ENCODE measurements at places on chromosomes 4 and X. TPM values are rescaled to one million over a fixed set of nuclear protein-coding genes. Genes with fewer than 3 reads are reported as not detected.

- H3K27me3 ChIP-seq, result no peaks in the 10 kb centered on the region
- no peak overlapping the region for H3K27ac ChIP-seq
- H3K4me1 ChIP-seq, result no peaks in the 10 kb centered on the region
- no peaks in the 10 kb centered on the region for H3K36me3 ChIP-seq
Measured at GRCh38 chr4:7733201-7733600, 206.5 kb downstream of the AFAP1 start.

- no peaks in the 10 kb centered on the region for H3K36me3 ChIP-seq
- DNase-seq, result no peak
- no peak overlapping the region for H3K4me3 ChIP-seq
- H3K4me1 ChIP-seq, result no peaks in the 10 kb centered on the region
- H3K27ac ChIP-seq, result no peak overlapping the region
Measured at GRCh38 chrX:68147848-68148247, 285.4 kb downstream of the OPHN1 start.

DNA sequence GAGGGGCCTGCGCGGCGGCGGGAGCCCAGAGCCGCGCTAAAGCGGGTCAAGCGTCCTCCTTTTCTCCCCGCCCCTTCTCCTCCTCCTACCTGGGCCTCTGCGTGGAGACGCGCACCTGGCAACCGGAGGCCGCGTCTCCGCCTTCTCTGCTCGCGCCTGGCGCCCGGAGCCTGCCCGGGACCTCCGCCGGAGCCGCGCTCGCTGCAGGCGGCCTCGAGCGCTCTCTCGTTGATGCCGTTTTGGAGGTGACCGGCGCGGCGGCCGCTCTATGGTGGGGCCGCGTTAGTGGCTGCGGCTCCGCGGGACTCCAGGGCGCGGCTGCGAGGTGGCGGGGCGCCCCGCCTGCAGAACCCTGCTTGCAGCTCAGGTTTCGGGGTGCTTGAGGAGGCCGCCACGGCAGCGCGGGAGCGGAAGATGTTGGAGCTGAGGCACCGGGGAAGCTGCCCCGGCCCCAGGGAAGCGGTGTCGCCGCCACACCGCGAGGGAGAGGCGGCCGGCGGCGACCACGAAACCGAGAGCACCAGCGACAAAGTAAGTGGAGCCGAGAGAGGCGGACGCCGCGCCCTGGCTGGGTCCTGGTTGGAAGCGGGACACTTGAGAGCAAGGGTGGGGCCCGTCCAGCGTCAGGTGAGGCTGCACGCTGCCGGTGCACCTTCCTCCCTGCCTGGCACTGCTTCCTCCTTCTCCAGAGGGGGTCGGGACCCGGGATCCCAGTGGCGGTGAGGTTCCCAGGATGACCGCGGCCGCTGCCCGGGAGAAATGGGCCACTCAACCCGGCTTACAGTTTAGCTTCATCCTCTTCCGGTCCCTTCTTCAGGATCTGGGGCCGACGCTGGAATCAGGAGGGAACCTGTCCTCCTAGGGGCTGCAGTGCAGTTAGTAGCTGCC lies at the start of gene CDS1:
Gene CDS1 (plus strand): TSS at position 140 of the 888 bp plus-strand sequence. CDS start 275 bp downstream, at position 415.
- peak within 1 kb of the TSS; percentile 67 for H3K4me3 ChIP-seq
- H3K36me3 ChIP-seq, result no peaks in the 10 kb centered on the region
- peak; percentile 40 for DNase-seq
- H3K27ac ChIP-seq, result no peak within 1 kb of the TSS
- H3K27me3 ChIP-seq, result peaks cover 44% of the 10 kb centered on the region

GRCh38 chr4:155173371-155173770 lies 35.1 kb upstream of the NPY2R start:
- H3K36me3 ChIP-seq, result no peaks in the 10 kb centered on the region
- H3K4me1 ChIP-seq, result no peaks in the 10 kb centered on the region
- no peak for DNase-seq
- no peaks in the 10 kb centered on the region for H3K27me3 ChIP-seq
- H3K27ac ChIP-seq, result no peak overlapping the region

GRCh38 chr4:8130346-8131066 lies 28.1 kb downstream of the ABLIM2 start:
- no peak overlapping the region for H3K4me3 ChIP-seq
- DNase-seq, result no peak
- H3K27me3 ChIP-seq, result no peaks in the 10 kb centered on the region
- H3K4me1 ChIP-seq, result no peaks in the 10 kb centered on the region
- no peak overlapping the region for H3K27ac ChIP-seq

DNA sequence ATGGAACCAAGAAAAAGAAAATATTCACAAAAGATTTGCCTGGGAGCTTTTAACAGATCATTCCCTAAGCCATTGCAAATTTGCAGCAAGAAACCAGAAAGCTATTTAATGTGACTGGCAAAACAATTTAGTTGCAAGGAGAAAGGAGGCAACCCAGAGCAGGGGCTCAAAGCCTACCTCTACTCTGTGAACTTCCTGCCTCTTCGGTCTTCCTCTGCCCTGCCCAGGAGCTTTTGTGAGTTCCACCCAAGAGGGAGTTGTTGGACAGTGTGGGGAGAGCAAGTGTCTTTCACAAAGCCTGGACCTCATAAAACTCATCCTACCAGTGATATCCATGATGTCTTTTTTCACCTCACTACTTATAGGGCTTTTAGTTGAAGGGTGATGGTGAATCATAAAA lies 107.4 kb downstream of the AFF1 start:
- H3K4me1 ChIP-seq, result peaks cover 16% of the 10 kb centered on the region
- no peak overlapping the region for H3K27ac ChIP-seq
- no peak overlapping the region for H3K4me3 ChIP-seq
- peaks cover 10% of the 10 kb centered on the region for H3K36me3 ChIP-seq

- H3K4me3 ChIP-seq, result no peak overlapping the region
- no peak for DNase-seq
- H3K27me3 ChIP-seq, result no peaks in the 10 kb centered on the region
- H3K27ac ChIP-seq, result no peak overlapping the region
- H3K36me3 ChIP-seq, result no peaks in the 10 kb centered on the region
- no peaks in the 10 kb centered on the region for H3K4me1 ChIP-seq
Measured at GRCh38 chr4:138035781-138036258, 206.3 kb downstream of the SLC7A11 start.

DNA sequence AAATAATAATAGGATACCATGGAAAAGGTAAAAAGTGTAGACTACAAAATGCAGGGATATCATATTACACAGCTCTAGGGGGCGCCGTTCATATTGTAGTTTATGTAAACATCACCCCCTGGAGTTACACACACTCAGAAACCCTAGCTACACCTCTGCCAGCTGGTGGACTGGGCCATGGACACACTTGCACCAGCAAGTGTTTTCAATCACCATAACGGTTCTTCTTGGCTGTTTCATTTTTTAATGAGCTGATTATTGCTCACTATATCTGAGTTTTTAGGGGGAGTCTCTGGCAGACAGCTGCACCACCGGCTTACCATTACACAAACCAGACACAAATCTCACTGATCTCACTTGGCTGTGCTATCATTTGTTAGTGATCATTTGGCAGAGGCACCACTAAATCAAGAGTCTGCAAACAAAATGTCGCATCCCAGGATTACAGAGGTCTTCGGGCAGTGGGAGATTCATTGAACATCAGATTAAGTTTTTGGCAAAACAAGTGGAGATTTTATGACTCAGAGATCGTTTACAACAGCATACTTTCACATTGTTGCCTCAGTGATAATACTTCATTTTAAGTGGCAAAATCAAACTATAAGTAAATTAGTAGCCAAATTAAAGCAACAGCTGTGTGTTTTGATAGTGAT lies 185.7 kb downstream of the UNC5C start:
- no peak overlapping the region for H3K4me3 ChIP-seq
- DNase-seq, result no peak
- H3K27ac ChIP-seq, result no peak overlapping the region

Gene BBS7
- total RNA-seq, result 18.8 TPM

GRCh38 chrX:151981129-151981528 lies 6.7 kb upstream of the GABRE start:
- H3K27ac ChIP-seq, result no peak overlapping the region
- no peaks in the 10 kb centered on the region for H3K4me1 ChIP-seq
- H3K27me3 ChIP-seq, result no peaks in the 10 kb centered on the region

GRCh38 chr4:60400593-60400992 lies 799.5 kb upstream of the ADGRL3 start:
- no peaks in the 10 kb centered on the region for H3K27me3 ChIP-seq
- DNase-seq, result no peak
- no peaks in the 10 kb centered on the region for H3K4me1 ChIP-seq
- H3K36me3 ChIP-seq, result no peaks in the 10 kb centered on the region
- no peak overlapping the region for H3K27ac ChIP-seq

Gene P2RY4
- 0.23 TPM for total RNA-seq

- H3K27me3 ChIP-seq, result no peaks in the 10 kb centered on the region
- H3K36me3 ChIP-seq, result no peaks in the 10 kb centered on the region
- no peak overlapping the region for H3K27ac ChIP-seq
- H3K4me1 ChIP-seq, result peaks cover 2% of the 10 kb centered on the region
- H3K4me3 ChIP-seq, result no peak overlapping the region
Measured at GRCh38 chrX:42290608-42291007, 367.3 kb upstream of the CASK start.

Data from activated CD8-positive, alpha-beta memory T cell treated with anti-CD3 and anti-CD28 coated beads, Interleukin-2, amount 10 ng/mL, durations not matched to agents 7 days and 5 days (primary cell).